ENCODE measurements at places on chromosomes 7 and 10.

DNA sequence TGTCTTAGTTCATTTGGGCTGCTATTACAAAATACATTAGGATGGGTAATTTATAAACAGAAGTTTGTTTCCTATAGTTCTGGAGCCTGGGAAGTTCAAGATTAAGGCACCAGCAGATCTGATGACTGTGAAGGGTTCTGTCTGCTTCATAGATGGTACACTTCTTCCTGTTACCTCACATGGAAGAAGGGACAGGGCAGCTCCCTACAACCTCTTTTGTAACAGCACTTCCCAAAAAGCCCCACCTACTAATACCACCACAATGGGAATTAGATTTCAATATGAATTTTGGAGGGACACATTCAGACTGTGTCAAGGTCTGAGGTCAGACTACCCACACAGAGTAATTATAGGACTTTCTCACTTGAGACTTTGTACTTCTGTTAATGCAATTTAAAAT is 260.3 kb downstream of the ARHGAP12 start:
- no peak for DNase-seq

- DNase-seq: peak; percentile 74
These were observed 72.5 kb upstream of the UCN3 start for GRCh38 chr10:5292196-5292735.

DNA sequence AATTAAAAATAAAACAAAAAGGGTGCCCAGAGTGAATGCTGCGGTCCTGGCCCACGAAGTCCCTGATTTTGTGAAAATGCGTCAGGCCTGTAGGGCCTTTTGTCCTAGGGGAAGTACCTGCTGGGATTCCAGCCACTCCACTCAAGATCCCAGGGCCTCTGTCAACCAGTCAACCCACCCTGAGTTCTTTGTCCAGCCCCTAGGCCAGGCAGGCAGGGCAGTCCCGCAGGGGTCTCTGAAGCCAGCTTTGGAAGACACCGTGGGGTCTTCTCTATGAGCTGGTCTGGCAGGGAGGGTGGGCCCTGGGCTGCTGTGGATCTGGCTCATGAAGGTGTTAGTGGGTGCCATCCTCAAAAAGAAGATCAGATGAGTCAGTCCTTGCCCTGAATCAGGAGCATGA is 452.5 kb upstream of the MKI67 start:
- DNase-seq: no peak

DNA sequence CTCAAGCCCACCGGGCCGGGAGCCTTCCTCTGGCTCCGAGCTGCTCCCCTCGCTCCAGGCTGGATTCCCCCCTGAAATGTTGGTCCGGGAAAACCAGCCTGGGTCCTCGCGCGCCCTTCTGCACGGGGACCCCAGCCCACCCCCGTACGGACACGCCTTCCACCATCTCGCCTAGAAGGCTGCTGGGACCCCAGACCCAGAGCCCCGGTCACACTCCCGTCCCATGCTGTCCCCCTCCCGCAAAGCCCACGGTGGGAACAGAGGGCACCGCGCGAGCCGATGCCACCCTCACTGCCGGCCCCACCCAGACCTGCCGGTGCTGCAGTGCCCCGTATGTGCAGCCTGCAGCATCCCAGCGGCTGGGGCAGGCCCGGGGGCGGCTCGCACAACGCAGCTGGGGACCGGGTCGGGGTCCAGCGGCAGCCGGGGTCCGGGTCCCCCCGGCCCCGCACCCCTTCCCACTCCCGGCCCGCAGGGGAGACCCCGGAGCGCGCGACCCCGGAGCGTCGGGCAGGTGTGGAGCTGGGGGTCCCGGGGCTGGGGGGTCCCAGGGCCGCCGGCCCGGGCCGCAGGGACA is 871 bp downstream of the SPOCK2 start:
- DNase-seq: no peak
